ENCODE measurements at places on chromosomes 3 and 15. TPM values are rescaled to one million over a fixed set of nuclear protein-coding genes. Genes with fewer than 3 reads are reported as not detected.

DNA sequence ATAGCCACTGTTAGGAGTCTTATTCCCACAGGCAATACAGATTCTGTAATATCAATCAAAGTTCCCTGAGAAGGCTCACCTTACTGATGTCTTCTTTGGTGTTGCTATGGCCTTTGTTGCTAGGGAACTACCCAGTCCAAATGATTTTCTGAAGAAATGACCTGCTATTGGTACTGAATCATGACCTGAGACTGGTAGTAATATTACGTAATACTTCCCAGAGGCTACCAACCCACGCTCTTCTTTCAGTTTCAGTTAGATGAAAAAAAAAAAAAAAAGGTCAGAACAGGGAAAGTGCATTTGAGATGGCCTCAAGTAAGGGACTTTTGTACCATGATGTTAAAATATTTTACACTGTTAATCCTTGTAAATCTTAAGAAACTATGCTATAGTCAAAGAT is 1092.5 kb upstream of the EPHA6 start:
- no peak for DNase-seq

Gene UROC1
- polyA plus RNA-seq = not detected

DNA sequence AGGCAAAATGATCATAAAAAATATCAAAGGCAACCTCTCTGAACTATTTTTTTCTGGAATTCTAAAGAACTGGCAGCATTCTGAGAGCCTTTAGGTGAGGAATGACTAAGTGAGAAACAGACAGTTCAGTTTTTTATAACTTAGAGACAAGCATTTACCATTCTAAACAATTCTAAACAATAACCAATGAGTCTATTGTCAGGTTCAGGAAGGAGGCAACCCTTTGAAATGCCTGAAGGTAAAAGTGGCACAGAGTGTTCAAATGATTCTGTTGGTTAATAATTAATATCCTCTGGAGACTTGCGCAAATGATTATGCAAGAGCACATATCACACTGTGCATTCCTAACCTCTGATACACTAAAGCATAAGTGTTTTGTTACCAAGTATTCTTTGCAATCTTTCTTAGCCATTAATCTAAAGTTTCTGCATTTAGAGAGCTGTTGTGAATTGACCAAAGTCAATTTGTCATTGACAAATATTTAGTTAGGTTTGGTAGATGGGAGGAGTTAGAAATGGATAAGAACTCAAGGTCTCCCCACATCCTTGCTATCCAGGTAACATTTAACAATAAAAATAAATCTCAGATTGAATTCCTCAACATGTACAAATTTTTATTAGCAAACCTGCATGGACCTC is 9.2 kb upstream of the TGFBR2 start:
- DNase-seq = peak; percentile 82

Gene FRMD5
- 0.35 TPM for polyA plus RNA-seq

DNA sequence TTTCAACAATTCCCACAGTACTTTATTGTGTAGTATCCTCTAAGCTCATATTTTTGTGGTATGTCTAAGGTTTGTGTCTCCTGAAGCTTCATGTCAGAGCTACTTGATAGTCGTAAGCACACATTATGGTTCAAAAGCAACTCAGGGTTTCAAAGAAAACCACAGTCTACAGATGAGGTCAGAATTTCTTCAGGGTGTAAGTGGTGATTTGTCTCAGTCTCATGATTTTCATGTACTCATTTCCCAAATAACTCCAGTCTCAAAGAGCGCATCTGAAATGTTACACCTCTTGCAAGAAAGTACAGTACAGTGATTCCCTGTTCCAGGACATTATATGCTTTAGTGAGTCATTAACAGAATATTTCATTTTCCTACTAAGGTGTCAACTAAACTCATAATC is 47.5 kb upstream of the SSR3 start:
- no peak for DNase-seq

DNA sequence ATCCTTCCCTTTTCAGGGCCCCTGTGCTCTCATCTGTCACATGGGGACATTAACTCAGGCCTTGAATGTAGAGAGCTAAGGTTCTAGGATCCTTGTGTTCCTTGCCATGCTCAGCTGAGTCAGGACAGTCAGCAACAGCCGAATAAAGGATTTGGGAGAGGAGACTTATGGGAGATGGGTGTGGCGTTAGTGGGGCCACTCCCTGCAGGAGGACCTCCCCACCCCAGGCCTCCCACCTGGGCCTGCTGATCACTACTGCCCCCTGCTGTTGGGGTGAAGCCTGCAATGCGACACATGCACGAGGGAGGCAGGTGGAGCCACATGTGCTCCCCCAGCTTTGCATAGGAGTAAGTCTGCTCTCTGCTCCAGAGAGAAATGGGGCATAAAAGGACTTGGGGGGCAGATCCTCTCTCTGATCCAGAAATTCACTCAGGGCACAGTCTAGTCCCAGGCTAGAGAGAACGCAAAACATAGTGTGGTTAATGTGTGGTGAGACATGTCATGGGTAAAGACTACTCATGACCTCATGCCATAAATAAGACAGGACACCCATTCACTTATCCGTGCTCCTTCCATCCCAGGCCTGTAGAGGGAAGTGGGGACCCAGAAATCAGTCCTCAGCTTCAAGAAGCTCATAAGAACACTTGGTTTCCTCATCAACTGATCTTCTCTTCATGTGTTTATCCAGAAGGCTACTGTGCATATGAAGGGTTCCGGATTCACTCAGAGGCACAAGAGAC is 19.4 kb downstream of the RBP1 start:
- DNase-seq = no peak

Gene ACKR4
- polyA plus RNA-seq = 14.8 TPM

GRCh38 chr3:24235121-24235520 is 259.5 kb downstream of the THRB start:
- no peak for DNase-seq

Measured in GM23248 (cell line).